ENCODE measurements at places on chromosomes 3 and 15. TPM values are rescaled to one million over a fixed set of nuclear protein-coding genes. Genes with fewer than 3 reads are reported as not detected.

DNA sequence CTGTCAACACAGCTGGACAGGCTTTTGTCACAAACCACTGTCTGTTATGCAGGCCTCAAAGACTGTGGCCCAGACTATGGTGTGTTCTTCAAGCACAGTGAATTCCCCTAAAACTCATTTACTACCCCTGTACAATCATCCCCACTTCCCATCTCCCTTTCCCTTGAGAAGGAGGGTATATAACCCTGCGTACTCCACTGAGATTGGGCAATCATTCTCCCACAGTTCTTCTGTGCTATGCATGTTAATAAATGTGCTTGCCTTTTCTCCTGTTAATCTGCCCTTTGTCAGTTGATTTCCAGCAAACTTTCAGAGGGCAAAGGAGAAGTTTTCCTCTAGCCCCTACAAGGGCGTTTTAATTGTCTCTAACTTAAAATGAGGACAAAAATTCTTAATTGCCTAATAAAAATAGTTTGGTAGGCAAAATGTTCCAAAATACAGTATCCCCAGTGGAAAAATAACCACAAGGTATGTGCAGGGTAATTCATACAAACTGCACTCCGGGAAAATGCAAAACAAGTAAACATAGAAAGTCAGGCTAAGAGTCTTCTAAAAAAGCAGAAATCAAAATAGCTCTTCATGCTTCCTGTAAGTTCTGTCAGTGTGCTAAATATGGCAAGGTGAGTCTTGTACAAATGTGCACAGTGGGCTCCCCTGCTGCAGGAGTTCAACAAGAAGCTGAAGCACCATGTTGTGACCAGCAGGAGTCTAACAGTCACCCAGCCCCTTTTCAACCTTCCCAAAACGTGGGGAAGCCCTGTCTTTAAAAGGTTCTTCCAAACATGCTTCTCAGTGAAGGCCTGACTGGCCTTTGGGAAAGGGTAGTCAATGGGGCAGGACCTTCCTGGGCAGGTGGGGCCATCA lies 10.2 kb downstream of the ATP10A start:
- no peak overlapping the region for H3K4me3 ChIP-seq
- H3K27me3 ChIP-seq: no peaks in the 10 kb centered on the region
- H3K4me1 ChIP-seq: peaks cover 6% of the 10 kb centered on the region
- peak overlapping the region; percentile 61 for H3K27ac ChIP-seq
- no peaks in the 10 kb centered on the region for H3K36me3 ChIP-seq

DNA sequence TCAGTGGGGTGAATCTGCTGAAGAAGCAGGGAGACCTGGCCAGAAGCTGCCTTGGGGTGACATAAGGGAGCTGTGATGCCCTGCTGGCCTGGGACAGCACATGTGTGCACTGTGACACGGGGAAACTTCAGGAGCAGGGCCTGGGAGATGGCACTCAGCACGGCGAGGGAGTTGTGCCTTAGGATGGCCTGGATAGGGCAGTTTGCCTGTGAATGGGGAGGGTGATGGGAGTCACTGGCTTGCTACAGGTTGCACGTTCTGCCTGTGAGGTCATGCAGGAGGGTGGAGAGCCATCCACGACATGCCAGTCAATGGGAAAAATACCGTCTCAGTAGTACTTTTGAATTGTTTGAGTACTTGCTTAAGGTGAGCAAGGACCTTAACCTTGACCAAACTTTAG lies 76.8 kb upstream of the UBE3A start:
- H3K4me1 ChIP-seq: no peaks in the 10 kb centered on the region
- H3K27ac ChIP-seq: no peak overlapping the region
- H3K27me3 ChIP-seq: no peaks in the 10 kb centered on the region
- no peaks in the 10 kb centered on the region for H3K36me3 ChIP-seq
- no peak overlapping the region for H3K4me3 ChIP-seq

The GCSAM gene
- total RNA-seq: 0.16 TPM

The DNAH1 gene
- total RNA-seq: 10.8 TPM

The RAB27A gene
- total RNA-seq: 21.3 TPM

GRCh38 chr3:16884084-16884747 lies 539 bp upstream of the PLCL2 start:
- no peaks in the 10 kb centered on the region for H3K36me3 ChIP-seq
- H3K4me3 ChIP-seq: peak overlapping the region; percentile 63
- DNase-seq: no peak
- no peaks in the 10 kb centered on the region for H3K27me3 ChIP-seq
- no peaks in the 10 kb centered on the region for H3K4me1 ChIP-seq

The ILDR1 gene
- total RNA-seq: 3.3 TPM

The PP2D1 gene
- total RNA-seq: not detected

GRCh38 chr3:194251007-194251406 lies 100.1 kb downstream of the CPN2 start:
- H3K4me1 ChIP-seq: no peaks in the 10 kb centered on the region
- DNase-seq: peak; percentile 27
- no peak overlapping the region for H3K27ac ChIP-seq
- no peak overlapping the region for H3K4me3 ChIP-seq

- no peaks in the 10 kb centered on the region for H3K36me3 ChIP-seq
- DNase-seq: no peak
- H3K27ac ChIP-seq: no peak overlapping the region
- no peaks in the 10 kb centered on the region for H3K27me3 ChIP-seq
- H3K4me3 ChIP-seq: no peak overlapping the region
- no peaks in the 10 kb centered on the region for H3K4me1 ChIP-seq
These were observed 124.8 kb upstream of the TNIK start for GRCh38 chr3:171585039-171585438.

The ARHGEF26 gene
- total RNA-seq: 16.7 TPM

DNA sequence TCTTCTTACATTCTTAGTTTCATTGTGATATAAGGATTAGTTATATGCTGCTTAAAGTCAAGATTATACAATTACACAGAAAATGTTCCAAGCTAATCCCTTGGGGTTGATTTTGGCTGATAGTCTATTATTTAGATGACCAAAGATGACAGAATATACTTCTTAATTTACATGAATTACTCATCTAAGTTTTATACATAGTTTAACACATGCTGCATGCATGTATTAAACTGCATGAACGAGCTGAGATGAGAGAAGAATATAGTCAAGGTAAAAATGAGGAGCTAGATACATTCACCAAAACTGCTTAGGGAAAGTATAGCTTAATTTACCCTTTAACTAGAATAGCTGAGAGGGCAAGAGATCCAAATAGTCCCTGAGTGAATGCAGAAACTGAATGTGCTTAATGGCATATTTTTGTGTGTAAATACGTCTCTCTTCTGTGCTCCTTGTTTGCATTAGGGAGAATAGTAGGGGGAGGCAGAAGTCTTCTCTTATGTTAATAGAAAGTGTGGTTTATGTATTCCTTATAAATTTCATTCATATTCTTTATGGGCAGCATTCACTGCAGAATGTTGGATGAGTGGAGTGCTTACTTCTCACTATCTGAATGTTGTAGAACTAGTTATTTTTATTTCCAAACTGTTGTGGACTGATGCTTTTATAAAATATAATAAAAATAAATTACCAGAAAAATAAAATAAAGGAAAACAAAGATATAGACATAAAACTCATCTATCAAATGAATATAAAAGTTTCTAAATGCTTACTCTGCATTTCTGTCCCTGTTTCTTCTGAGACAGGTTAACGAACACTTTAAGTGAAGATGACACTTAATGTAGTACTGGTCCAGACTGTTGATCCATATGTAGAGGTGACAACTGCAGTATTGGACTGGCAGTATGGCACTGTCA lies 327.8 kb downstream of the RBMS3 start:
- H3K36me3 ChIP-seq: no peaks in the 10 kb centered on the region
- no peak overlapping the region for H3K4me3 ChIP-seq
- H3K27ac ChIP-seq: no peak overlapping the region
- no peaks in the 10 kb centered on the region for H3K4me1 ChIP-seq
- no peaks in the 10 kb centered on the region for H3K27me3 ChIP-seq

- H3K27ac ChIP-seq: peak overlapping the region; percentile 88
- DNase-seq: no peak
- peak overlapping the region; percentile 12 for H3K4me3 ChIP-seq
- H3K27me3 ChIP-seq: no peaks in the 10 kb centered on the region
- no peaks in the 10 kb centered on the region for H3K36me3 ChIP-seq
These were observed 1026.8 kb upstream of the NR2F2 start for GRCh38 chr15:95303713-95304112.

GRCh38 chr15:38843051-38843501 lies 278.5 kb upstream of the RASGRP1 start:
- no peaks in the 10 kb centered on the region for H3K36me3 ChIP-seq
- DNase-seq: no peak
- no peak overlapping the region for H3K27ac ChIP-seq
- no peak overlapping the region for H3K4me3 ChIP-seq
- no peaks in the 10 kb centered on the region for H3K27me3 ChIP-seq

DNA sequence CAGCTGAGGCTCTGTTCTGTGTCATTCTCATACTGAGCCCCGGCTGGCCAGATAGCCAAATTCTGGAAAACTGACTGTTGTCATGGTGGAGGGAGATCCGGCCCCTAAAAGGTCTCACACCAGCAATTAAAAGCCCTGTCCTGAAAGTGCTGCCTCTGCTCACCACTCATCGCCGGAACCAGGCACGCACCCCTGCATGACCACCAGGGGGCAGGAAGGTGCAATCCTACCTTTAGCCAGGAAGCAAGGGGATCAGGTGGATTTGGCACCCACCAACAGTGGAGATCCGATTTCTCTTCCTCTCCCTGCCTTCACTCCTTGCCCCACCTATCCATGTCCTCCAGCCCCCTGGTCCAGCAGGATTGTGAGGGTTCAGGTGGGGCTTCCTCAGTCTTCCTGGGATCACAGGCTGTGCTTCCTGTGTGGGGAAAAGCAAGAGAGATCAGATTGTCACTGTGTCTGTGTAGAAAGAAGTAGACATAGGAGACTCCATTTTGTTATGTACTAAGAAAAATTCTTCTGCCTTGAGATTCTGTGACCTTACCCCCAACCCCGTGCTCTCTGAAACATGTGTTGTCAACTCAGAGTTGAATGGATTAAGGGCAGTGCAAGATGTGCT lies 16.1 kb upstream of the CACNA2D2 start:
- no peak overlapping the region for H3K27ac ChIP-seq
- H3K36me3 ChIP-seq: no peaks in the 10 kb centered on the region
- H3K4me1 ChIP-seq: peaks cover 6% of the 10 kb centered on the region
- no peak overlapping the region for H3K4me3 ChIP-seq
- H3K27me3 ChIP-seq: no peaks in the 10 kb centered on the region
- DNase-seq: peak; percentile 46

The IMPG2 gene
- 0.33 TPM for total RNA-seq

- no peaks in the 10 kb centered on the region for H3K4me1 ChIP-seq
- peak overlapping the region; percentile 91 for H3K4me3 ChIP-seq
- no peaks in the 10 kb centered on the region for H3K27me3 ChIP-seq
- H3K36me3 ChIP-seq: no peaks in the 10 kb centered on the region
- peak overlapping the region; percentile 99 for H3K27ac ChIP-seq
These were observed 1.2 kb downstream of the PHC3 start for GRCh38 chr3:170180079-170180907.

GRCh38 chr15:75578173-75578947 lies 755 bp downstream of the PTPN9 start:
- H3K4me1 ChIP-seq: no peaks in the 10 kb centered on the region
- no peaks in the 10 kb centered on the region for H3K36me3 ChIP-seq
- DNase-seq: no peak
- H3K4me3 ChIP-seq: peak overlapping the region; percentile 100
- peak overlapping the region; percentile 90 for H3K27ac ChIP-seq

DNA sequence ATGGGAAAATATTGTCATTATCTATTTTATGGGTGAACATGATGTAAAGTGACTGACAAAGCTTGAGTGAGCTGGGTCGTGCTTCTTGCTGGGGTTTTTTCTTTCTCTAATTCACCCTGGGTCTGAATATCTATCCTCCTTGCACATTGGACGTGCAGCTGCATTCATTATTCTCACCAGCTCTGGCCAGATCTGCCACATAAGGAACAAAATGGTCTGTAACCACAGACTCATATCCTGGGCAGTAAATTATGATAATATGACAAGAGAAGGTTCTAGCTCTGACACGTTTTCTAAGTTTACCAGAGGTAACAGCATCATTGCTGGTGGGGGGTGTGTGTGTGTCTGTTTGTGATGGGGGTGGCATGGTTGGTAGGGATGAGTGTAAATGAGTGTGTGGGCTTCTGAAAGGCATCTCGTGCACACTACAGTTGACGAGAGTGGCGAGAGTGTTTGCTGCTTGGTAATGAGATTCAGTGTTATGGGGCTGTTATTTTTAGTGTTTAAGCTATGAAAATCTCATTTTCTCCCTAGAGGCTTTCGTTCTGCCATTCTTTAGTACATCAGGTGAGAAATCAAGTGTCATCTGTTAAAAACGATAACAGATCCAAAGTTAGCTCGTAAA lies 418.4 kb downstream of the PDCD6IP start:
- no peaks in the 10 kb centered on the region for H3K27me3 ChIP-seq
- H3K27ac ChIP-seq: no peak overlapping the region
- H3K36me3 ChIP-seq: no peaks in the 10 kb centered on the region
- H3K4me1 ChIP-seq: no peaks in the 10 kb centered on the region
- no peak overlapping the region for H3K4me3 ChIP-seq

DNA sequence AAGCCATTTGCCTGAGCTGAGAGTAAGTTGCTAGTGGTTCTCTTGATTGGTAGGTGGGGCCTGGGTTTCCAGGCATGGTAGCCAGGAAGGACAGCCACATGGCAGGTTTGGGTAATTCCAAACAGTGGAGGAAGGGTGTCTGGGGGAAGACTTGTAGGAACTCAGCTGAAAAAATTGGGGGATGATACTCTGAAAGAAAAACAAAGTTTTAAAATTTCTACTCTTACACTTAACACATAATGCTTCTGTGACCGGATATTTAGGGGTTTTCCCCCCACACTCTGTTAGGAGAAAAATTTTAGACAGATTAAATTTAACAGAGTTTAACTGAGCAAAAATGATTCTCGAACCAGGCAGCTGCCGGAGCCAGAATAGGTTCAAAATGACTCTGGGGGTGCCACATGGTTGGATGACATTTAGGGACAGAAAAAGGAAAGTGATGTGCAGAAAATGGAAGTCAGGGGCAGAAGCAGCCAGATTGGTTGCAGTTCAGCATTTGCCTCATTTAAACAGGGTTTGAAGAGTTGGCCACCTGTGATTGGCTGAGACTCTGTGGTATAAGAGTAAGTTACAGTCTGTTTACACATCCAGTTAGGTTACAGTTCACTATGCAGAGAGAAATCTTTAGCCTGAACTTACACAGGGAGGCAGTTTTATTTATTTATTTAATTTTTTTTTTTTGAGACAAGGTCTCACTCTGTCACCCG lies 8.1 kb downstream of the B2M start:
- no peak overlapping the region for H3K27ac ChIP-seq
- peaks cover 8% of the 10 kb centered on the region for H3K36me3 ChIP-seq
- no peaks in the 10 kb centered on the region for H3K27me3 ChIP-seq

DNA sequence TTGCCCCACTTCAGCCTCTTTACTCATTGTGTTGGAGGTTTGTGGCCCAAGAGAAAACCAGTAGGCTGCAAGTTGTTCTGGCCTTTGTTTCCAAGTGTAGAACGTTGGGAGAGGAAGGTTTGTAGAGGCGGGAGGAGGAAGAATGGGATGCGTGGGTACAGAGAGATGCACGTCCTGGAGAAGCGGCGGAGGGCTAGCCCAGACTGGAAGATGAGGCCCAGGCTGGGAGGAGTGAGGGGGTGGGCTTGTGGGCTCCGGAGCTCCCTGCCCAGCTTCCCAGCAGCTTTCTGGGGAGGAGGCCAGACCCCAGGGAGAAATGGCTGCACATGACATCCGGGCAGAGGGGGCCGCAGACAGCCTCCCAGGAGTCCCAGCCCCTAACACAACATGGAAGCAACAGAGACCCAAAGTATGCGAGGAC lies 5.3 kb downstream of the PLA2G4F start:
- H3K4me3 ChIP-seq: no peak overlapping the region
- H3K36me3 ChIP-seq: no peaks in the 10 kb centered on the region
- no peak for DNase-seq
- H3K27ac ChIP-seq: no peak overlapping the region

- no peak for DNase-seq
- no peak overlapping the region for H3K27ac ChIP-seq
- H3K4me1 ChIP-seq: no peaks in the 10 kb centered on the region
These were observed 29.4 kb downstream of the PAQR5 start for GRCh38 chr15:69328080-69328479.

All from breast epithelium (tissue), 4 donors.